ENCODE measurements at places on chromosomes 13 and 19.

DNA sequence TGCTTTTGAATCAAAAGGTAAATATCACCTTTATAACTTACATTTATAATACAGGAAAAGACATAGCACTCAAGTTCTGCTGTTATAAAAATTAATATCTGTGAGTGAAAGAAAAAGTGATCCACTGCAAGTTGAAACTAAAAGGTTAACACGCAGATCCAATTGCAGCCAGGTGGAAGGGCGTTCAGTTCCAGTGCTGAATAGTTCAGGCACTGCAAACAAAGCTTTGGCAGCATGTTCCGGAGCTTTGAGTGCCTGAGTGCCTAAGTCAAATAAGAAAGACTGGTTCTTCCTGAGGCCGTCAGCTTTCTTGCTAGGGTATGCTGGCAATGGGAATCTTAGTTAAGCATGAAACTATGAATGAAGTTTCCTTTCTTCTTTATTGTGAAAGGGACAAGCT is 200.3 kb downstream of the LMO7 start:
- no peak for DNase-seq

GRCh38 chr13:23159205-23159759 is 21.5 kb upstream of the SGCG start:
- no peak for DNase-seq

DNA sequence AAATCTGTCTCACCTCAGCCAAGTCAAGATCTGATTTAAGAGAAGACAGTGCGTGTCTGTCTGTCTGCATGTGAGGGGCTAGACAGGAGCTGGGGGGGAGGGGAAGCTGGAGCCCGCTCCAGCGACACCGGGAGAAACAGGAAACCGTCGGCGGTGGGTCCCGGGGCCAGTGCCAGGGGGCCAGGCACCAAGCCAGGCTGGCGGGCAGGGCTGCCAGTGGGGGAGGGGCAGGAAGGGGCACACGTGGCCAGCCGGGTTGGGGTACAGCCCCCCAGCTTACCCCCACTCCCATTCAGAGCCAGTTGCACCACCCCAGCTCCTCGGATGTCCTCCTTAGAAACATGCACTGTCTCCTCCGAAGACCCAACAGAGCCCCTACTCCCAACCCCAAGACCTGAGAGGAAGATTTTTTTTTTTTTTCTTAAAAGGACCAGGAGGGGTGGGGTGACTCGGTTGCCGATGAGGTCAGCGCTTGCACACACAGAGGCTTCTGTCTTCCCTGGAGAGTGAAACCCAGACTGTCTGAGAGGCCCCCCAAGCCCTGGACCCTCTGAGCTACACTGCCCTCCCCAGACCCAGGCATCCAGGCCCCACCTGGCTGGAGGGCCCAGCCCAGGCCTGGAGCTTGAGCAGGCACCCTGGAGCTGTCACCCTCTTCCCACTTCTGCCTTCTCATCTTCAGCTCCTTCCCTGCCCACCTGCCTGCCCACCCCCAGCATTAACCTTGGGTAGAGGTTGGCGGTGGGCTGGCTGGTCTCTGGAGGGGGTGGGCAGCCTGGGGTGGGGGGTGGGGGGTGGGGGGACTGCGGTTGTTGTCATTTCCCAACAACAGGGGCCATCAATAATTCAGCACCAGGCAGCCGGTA is 4.0 kb downstream of the ERF start:
- no peak for DNase-seq

DNA sequence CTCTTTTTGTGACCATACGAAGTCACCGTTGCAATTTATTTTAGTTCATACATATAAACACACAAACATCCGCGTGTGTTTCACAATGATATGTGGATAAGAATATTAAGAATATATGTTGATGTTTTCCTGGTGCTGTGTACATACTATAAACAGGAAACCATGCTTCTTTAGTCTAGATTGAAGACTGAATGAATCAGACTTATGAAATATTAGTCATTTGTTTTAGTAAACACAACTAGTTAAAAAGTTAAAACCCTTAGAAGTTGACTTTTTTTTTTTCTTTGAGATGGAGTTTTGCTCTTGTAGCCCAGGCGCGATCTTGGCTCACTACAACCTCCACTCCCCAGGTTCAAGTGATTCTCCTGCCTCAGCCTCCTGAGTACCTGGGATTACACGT is 257.7 kb downstream of the DACH1 start:
- no peak for DNase-seq
